GM03348 (cell line): ENCODE measurements at places on chromosomes 6 and 20.

DNA sequence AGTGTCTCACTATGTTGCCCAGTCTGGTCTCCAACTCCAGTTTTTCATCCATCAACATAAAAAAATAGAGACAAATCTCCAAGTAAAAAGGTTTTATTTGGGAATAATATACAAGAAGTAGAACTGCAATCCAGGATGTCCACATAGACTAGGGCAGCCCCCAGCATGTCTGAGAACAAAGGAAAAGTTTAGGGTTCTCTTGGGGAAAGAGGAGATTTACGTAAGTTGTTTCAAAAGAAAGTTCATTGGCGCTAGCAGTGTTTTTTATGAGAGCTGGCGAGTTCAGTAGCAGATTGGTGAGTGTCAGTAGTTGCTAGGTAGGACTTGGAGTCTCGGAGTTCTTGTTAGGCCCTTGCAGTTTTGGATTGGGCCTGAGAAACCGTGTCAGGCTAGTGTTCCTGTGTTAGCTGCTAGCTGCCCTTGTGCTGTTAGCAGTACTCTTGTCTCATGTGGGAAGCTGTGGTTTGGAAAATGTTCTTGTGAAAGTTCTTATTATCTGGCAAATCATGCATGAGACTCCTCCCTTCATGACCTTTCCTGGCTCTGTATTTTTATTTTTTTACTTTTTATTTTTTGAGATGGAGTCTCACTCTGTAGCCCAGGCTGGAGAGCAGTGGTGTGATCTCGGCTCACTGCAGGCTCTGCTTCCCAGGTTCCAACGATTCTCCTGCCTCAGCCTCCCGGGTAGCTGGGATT is 24.7 kb downstream of the TTLL9 start:
- DNase-seq = peak; percentile 80

- DNase-seq = peak; percentile 39
These were observed 260.3 kb upstream of the FAM83B start for GRCh38 chr6:54586251-54586650.

DNA sequence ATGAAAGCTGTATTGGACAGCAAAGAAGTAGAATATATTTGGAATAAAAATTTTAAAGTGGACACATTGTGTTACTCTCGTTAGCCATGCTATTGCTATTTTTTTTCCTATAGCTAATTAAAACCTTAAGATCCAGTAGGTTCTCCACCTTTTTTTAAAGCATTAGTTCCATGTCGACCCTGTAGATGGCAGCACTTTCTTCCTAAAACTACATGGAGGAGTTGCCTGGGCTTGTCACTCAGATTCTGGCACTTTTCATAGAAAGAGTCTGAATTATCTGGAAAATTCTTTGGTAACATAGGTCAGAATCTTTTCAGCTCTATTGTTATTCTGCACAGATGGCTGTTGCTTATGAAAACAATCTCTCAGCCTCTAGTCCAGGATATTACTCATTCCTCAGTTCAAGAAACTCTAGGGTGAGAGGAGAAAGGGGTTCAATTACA is 42.0 kb upstream of the ESR1 start:
- DNase-seq = peak; percentile 83

- peak; percentile 93 for DNase-seq
These were observed 940 bp upstream of the ADRM1 start for GRCh38 chr20:62301773-62302340.

- DNase-seq = no peak
These were observed 15.8 kb upstream of the HCK start for GRCh38 chr20:32036252-32036651.
